Stimulated activated CD4-positive, alpha-beta T cell treated with anti-CD3 and anti-CD28 coated beads, Interleukin-15, amount 100 ng/mL, for 1 hour (primary cell): ENCODE measurements at places on chromosomes 13 and 19.

GRCh38 chr19:36331353-36332228, 47.4 kb downstream of the ZFP14 start:
- DNase-seq: peak; percentile 32

GRCh38 chr19:46452186-46452585, 19.2 kb downstream of the PNMA8A start:
- DNase-seq: no peak

GRCh38 chr19:56507446-56508289, at the start of gene ZNF471:
Gene ZNF471, plus strand, starts transcription at chr19:56507855. Its CDS starts 3,717 bp downstream, at chr19:56511572.
- DNase-seq: peak; percentile 48

- no peak for DNase-seq
Observed at GRCh38 chr19:54271106-54271505, 9.8 kb downstream of the LILRB2 start.

DNA sequence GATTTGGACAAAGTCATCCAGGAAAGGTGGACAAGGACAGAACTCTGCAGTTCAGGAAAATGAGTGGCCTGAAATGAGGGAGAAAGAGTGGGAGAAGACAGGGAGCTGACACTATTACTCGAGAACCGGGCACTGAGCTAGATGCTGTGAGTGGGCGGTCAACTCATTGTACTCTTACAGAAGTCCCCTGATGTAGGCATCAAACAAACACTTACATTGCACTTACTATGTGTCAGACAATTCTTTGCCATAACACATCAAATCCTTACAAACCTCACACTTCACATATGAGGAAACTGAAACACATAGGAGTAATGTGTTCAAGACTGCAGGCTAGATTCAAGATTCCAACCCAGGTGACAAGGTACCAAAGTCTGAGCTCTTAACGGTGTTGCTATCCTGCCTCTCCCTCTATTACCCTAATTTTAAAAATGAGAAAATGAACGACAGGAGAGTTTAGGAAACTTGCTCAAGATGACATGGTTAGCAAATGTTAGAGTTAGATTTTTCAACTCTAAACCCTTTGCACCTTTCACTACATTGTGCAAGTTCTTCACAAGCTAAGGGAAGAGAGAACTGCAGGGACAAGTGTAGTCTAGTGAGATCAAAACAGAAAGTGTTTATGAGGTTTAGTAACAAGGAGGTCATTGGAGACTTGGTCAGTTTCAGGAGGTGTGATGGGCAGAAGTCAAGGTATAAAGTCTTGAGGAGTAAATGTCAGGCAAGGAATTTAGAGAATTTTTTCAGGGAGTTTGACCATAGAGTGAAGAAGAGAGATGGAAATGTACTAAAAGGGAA, 4.9 kb upstream of the MEDAG start:
- DNase-seq: no peak

DNA sequence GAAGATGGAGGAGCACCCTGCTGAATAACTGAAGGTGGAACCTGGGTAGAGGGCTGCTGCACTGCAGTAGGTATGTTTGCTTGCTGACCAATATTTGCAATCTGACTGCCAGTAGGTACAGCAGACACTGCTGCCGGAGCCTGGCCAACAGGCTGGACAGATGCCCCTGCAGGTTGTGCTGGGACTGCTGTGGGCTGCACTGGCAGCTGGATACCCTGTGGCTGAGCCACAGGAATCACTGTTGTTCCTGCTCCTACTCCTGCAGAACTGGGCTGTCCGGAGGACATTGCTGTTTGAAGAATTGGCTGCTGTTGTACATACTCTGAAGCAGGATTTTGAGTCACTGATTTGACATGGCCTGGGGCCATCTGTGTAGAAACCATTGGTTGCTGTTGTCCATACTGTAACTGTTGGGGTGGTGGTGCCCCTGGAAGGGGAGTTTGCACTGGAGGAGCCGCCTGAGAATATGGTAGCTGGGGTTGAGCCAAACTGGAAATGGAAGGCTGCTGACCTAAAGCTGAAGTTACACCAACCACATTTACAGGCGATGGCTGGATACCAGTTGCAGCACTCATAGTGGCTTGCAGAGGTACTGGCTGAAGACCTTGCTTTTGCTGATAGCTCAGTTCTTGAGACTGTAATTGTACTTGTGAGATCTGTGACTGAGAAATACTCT, 2.2 kb downstream of the TSC22D1 start:
- DNase-seq: no peak

DNA sequence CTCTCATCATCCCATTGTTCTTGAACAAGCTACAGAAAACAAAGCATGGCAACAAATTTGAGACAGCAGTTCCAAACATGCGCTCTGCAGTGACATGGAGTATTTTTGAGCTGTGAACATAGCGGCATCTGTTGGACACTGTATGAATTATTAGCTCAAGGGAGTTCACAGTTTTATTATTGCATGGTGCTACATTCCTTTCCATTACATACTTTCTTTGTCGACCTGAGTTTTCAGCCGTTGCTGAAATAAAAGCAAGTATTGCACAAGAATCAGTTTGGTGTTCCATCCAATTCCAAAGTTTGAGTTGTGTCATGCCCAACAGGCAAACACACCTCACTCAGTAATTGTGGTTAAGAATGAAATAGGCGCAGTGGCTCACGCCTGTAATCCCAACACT, 30.1 kb upstream of the METTL21C start:
- no peak for DNase-seq

- no peak for DNase-seq
Observed at GRCh38 chr19:55173714-55174409, 6.2 kb downstream of the SYT5 start.

DNA sequence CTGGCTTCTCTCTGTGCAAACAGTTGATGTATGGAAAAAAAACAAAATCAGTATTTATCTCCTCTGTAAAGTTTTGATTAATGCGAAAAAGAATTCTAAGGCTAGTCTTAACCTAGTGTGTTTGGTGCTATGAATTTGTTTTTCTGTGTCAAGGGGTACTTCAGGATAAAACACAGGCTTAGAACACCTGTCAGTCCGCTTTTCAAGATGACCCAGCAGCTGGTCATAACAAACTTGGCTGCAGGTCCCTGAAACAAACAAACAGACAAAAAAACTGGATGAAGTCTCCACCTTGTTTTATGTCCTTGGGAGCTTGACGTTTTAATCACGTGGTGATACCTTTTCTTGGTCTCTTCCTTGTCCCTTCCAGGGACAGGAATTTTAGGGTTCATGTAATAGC, 689.3 kb downstream of the UQCRFS1 start:
- no peak for DNase-seq

GRCh38 chr13:99380921-99381645, 73.9 kb upstream of the GPR183 start:
- DNase-seq: no peak

- DNase-seq: no peak
Observed at GRCh38 chr13:112770504-112770903, 80.7 kb downstream of the ATP11A start.

- DNase-seq: peak; percentile 60
Observed at GRCh38 chr19:662207-662961, 630 bp downstream of the RNF126 start.

- DNase-seq: no peak
Observed at GRCh38 chr19:11534948-11535347, 3.7 kb upstream of the CNN1 start.

- peak; percentile 41 for DNase-seq
Observed at GRCh38 chr19:5585461-5586299, 17.9 kb upstream of the TINCR start.

- no peak for DNase-seq
Observed at GRCh38 chr13:73421310-73421912, 362.6 kb downstream of the KLF5 start.

GRCh38 chr13:20984879-20985278, 76.5 kb downstream of the LATS2 start:
- no peak for DNase-seq

DNA sequence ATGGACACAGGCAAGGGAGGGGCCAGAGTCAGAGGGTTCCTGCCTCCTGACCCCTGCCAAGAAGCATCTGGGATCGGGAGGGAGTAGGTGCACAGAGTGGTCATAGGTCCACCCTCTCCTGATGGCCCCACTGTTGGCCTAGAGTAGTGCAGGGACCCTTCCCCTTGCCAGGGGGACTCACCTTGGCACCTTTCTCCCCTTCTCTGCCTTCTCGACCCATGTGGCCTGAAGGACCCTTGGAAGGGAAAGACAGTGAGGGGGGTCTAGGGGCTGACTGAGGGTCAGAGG, 33.3 kb upstream of the OLFM2 start:
- DNase-seq: no peak

- no peak for DNase-seq
Observed at GRCh38 chr13:110945928-110946570, 31.2 kb upstream of the ANKRD10 start.

- DNase-seq: no peak
Observed at GRCh38 chr13:78137404-78138142, 218.9 kb upstream of the EDNRB start.

DNA sequence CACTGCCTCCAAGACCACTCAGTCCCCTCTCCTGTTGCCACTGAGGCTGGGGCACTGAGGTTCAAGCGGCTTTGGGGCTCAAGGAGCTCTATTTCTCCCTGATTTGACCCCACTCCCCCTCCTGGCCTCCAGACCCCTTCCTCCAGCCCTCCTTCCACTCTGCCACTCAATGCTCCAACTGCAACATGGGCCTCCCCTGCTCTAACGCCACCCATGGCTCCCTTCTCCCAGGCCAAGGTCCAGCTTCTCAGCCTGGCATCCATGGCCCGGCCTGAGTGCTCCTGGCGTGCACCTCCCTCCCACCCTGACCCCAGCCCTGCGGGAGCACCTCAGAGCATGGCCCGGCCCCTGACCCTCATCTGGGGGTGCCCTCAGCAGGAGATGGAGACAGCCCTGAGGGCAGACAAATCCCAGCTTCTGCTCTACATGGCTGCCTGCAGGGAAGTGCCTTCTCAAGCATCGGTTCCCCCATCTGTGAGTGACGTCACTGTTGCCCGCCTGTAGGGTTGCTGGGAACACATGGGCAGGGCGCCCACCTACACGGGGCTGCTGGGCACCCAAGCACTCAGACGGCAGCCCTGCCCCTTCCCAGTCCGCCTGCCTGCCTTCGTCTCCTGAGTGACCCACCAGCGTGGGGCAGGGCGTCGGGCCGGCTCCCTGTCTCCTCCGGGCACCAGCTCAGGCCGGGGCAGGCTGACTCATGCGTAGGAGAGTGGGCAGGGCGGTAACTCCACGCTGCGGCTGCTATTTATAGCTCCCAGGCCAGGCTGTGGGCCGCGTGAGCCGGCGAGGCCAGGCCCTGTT, 1.6 kb upstream of the DIRAS1 start:
- DNase-seq: no peak

GRCh38 chr13:43648733-43649132, 138.0 kb downstream of the ENOX1 start:
- no peak for DNase-seq

- DNase-seq: no peak
Observed at GRCh38 chr19:6239401-6239844, 40.4 kb downstream of the MLLT1 start.

- DNase-seq: no peak
Observed at GRCh38 chr13:76397413-76397812, 488.8 kb downstream of the KCTD12 start.

DNA sequence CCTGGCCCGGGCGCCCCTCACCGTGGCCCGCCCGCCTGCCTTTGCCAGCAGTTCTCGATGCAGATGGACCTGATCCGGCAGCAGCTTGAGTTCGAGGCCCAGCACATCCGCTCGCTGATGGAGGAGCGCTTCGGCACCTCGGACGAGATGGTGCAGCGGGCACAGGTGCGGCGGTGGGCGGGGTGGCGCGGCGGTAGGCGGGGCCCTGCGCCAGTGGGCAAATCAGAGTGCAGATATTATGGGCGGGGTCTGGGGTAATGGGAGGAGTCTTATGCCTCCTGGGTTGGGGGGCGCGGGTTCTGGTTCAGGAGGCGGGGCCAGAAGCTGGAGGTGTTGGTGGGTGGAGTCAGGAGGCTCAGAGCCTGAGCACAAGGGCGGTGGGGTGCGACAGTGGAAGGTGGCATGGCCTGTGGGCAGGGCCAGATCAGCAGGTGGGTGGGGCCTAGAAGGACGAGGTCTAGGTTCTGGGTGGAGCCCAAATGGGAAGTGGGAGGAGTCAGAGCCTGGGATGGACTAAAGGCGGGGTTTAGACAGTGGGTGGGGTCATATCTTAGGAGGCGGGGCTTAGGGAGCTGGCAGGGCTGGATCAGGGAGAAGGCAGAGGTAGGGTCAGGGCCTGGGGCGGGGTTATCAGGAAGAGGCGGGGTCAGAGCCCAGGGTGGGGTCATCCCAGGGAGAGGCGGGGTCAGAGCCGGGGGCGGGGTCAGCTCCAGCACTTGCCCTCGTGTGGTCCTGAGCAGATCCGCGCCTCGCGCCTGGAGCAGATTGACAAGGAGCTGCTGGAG, 5.6 kb downstream of the APC2 start:
- DNase-seq: no peak

- no peak for DNase-seq
Observed at GRCh38 chr19:35669974-35670373, 3.7 kb downstream of the UPK1A start.

DNA sequence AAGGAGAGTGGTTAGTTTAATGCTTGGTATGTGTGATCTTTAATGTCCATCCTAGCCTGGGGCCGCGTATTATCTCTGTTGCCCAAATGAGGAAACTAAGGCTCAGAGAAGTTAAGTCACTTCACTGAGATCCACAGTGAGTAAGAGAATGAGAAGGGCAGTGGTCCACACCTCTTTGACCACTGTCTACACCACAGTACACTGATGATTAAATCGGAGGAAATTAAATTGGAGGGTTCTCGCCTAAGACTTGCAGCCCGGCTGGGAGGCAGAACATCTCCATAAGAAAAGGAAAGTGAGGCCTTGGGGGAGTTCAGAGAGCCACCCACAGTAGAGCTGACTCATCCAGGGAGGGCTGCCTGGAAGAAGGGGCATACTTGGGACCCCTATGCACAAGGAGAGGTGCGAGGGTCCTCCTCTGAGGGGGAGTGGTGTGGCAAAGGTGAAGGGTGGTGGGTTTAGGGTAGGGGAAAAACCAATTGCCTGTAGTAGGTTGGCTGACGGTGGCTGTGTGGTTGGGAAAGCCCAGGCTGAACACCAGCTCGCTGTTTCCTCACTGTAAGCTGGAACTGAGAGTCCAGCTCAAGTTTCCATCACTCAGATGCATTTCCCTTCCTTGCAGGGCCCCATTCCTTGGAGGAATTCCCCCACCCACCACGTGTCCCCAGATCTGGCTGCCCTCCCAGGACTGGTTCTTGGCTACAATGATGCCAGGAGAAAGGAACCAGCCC, 15.0 kb upstream of the DHRS12 start:
- DNase-seq: peak; percentile 43
